ENCODE measurements at places on chromosomes 2 and 18. TPM values are rescaled to one million over a fixed set of nuclear protein-coding genes. Genes with fewer than 3 reads are reported as not detected.

Gene GAL3ST2
- 0.23 TPM for total RNA-seq

Gene CXCR1
- 1.6 TPM for total RNA-seq

Gene EVX2
- not detected for total RNA-seq

Gene RNU2-63P
- 22.6 TPM for total RNA-seq

Gene GNLY
- 18.1 TPM for total RNA-seq

Gene NXPH2
- total RNA-seq: not detected

Gene SULT1C2
- total RNA-seq: not detected

Gene AGXT
- not detected for total RNA-seq

Gene ZBTB14
- 23.1 TPM for total RNA-seq

Gene SLC35F5
- 22.9 TPM for total RNA-seq

Gene REG3A
- not detected for total RNA-seq

Gene SRD5A2
- 0.05 TPM for total RNA-seq

Gene MAPRE2
- 44.5 TPM for total RNA-seq

Gene C2orf92
- 10.4 TPM for total RNA-seq

Gene NEU2
- not detected for total RNA-seq

Gene UBE2F
- total RNA-seq: 92.7 TPM

Gene NAT8
- total RNA-seq: not detected

Gene DNAH6
- 0.23 TPM for total RNA-seq

Gene FECH
- total RNA-seq: 17.0 TPM

Gene LRRC30
- not detected for total RNA-seq

Gene IL36G
- not detected for total RNA-seq

Gene CIB4
- total RNA-seq: not detected

Gene DNAJC5G
- not detected for total RNA-seq

Gene ACADL
- not detected for total RNA-seq

Gene SERPINB4
- total RNA-seq: not detected

Gene RGPD6
- total RNA-seq: 12.0 TPM

Gene ANTXR1
- 0.02 TPM for total RNA-seq

Gene HOXD13
- total RNA-seq: not detected
